ENCODE measurements at places on chromosomes 5 and 9. TPM values are rescaled to one million over a fixed set of nuclear protein-coding genes. Genes with fewer than 3 reads are reported as not detected.

Gene BTNL8
- not detected for total RNA-seq

Gene RGS14
- total RNA-seq, result 5.4 TPM

Gene CCDC183
- 0.19 TPM for total RNA-seq

Gene ZNG1E
- total RNA-seq, result 62.6 TPM

Gene SPEF2
- 1.8 TPM for total RNA-seq

Gene ENHO
- 2.3 TPM for total RNA-seq

Gene KCNV2
- total RNA-seq, result not detected

Gene CDH9
- total RNA-seq, result not detected

Gene STPG3
- not detected for total RNA-seq

Gene IFNA2
- total RNA-seq, result not detected

Gene CDKN2B
- total RNA-seq, result not detected
